Brain microvascular endothelial cell (primary cell): ENCODE measurements at places on chromosomes 2 and 18.

DNA sequence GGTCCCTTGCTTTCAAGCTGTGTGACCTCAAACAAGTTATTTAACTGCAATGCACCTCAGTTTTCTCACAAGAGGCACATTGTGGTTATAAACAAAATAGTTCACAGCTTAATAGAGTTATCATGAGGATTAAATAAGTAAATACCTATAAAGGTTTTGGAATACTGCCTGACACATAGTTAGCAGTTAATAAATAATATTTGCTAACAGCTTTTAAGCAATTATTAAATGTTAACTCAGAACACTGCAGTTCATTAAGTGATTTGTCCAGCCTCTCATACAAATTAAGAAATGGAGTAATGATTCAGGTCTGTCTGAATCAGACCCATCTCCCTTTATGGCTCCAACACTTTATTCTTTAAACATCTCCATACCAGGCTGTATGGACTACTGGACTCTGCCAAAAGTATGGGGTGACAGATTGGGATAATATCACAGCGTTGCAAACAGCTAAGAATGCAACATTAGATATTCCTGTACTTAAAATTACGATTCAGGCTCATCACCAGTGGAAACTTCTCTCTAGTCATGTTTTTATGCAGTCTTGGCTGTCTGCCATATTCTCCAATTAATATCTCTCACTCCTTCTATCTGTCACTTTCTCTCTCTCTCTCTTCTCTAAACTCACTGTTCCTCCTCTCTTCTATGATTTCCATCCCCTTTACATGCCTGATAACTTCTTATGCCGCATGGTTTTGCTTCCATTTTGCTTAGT is 370.6 kb upstream of the UBE2E3 start:
- DNase-seq: no peak

DNA sequence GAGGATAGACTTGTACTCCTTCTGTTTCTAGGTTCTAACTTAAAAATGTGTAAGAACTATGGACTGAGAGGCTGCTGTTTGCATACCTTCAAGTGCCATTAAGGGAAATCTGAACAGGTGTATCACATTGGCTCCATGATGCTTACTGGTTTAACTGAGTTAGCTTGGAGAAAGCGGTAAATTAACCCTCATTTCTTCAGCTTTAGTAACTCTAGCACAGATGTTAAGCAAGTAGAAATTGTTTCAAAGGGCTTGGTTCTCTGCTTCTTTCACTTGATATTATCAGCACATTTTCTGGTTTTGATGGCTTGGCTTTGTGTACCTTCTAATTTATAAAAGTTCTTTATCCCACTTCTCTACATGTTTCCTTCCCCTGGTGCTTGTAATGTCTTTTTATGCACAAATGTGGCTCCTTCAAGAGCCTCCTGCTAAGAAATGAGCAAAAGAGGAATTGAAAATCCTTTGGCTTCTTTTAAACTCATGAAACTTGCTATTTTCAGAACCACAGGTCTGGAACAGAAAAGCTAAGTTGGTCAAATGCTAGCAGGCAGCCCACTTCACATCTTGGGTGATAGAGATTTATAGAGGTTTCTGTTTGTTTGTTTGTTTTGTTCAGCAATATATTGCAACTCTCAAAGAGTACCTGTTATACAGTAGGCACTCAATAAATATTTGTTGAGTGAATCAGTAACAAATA is 249.9 kb upstream of the THUMPD2 start:
- no peak for DNase-seq

GRCh38 chr2:62736899-62737559 is 31.5 kb downstream of the EHBP1 start:
- DNase-seq: no peak

DNA sequence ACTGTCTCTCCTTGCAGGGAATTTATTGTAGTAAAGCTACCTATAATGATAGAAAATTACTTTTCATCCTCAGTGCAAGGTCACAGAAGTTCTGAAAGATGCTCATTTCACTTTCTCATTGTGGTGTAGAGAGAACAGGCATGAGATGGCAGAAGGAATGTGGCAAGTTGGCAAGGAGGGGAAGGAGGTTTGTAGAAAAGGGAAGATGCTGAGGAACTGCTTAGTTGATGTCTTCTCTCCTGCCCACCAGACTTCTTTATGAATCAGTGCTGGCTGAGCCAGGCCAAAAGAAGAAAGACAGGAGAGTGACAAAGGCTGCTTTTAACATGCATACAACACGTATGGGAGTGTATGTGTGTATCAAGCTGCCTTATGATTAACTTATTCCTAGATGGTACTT is 164.4 kb downstream of the PRPF40A start:
- no peak for DNase-seq

DNA sequence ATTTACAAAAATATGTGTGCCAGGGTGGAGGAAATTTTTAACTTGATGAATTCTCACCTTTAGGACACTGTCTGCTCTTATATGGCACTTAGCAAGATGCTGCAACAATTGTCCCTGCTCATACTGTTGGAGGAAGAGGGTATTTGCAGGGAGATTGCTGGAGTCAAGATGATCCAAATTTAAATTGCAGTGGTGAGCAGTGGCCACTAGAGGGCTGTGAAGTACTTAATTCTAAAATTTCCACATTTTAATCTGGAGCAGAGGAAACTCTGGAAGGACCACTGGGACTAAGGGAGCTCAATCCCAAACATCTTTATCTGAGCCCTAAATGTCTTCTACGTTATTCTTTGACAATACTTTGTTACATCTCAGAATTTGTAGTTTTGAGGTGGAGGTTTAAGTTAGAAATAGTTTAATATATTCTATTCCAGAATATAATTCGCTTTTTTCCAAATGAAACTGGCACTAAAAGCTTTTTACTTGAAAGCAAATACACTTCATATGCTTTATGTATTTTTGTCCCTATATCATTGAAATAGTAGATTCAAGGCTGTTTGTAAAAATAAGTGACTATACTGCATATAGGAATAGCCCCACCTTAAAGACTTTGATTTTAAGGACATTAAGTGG is 33.0 kb upstream of the PTH2R start:
- peak; percentile 53 for DNase-seq

DNA sequence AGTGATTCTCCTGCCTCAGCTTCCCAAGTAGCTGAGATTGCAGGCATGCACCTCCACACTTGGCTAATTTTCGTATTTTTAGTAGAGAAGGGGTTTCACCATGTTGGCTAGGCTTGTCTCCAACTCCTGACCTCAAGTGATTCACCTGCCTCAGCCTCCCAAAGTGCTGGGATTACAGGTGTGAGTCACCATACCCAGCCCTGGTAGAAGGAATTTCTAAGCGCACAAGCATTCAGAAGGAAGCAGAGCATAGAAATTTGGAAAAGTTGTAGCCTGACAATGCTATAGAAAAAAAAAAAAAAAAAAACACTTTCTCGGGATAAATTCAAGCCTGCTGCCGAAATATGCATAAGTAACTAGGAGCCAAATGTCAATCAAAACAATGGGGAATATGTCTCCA is 249.4 kb downstream of the GRB14 start:
- DNase-seq: no peak

GRCh38 chr2:225937625-225938187 is 538.2 kb downstream of the NYAP2 start:
- peak; percentile 26 for DNase-seq

GRCh38 chr18:55856679-55857078 is 268.7 kb upstream of the TCF4 start:
- no peak for DNase-seq

- no peak for DNase-seq
Observed at GRCh38 chr2:150903461-150903860, 358.2 kb downstream of the RBM43 start.
